ENCODE measurements at places on chromosomes 3 and 15. TPM values are rescaled to one million over a fixed set of nuclear protein-coding genes. Genes with fewer than 3 reads are reported as not detected.

Gene SLCO2A1
- total RNA-seq = 1.4 TPM

Gene TM6SF1
- 26.8 TPM for total RNA-seq

Gene CCR2
- total RNA-seq = not detected

Gene TTLL13
- total RNA-seq = not detected

Gene SLC9C1
- 0.09 TPM for total RNA-seq

Gene STRA6
- not detected for total RNA-seq

Gene GRIP2
- not detected for total RNA-seq

Gene CERS3
- total RNA-seq = not detected

DNA sequence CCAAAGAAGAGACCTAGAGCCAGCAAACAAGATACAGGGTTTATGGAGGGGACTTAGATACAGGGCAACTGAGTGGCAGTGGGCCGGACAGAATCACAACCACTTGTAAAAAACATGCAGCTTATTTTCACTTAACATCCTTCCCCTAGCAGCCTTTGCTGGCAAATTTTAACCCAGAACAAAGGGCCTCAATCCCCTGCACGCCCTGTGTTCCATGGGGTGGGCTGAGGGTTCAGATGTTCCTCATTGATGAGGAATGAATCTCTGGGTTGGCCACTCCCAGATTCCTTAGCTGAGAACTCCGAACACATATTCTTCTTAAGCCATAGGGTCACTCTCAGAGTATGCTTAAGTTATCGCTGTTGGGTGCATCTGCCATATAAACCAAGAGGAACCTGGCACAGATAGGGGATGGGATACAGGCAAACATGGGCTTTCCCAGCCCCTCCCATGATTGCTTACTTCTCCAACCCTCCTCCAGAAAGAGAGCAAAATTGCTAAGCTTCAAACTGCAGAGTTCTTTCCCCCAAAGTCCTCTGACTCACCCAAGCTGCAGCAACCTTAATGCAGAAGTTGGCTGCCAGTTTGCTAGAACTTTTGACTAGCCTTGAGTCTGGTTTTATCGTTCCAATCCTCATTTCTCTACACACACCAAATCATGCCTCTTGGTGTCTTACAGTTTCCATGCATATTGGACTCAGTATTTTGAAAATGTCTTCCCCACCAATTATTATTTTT is 146.9 kb downstream of the CD47 start:
- no peak overlapping the region for H3K27ac ChIP-seq
- H3K4me3 ChIP-seq = no peak overlapping the region
- no peak for DNase-seq

- H3K36me3 ChIP-seq = no peaks in the 10 kb centered on the region
- H3K4me1 ChIP-seq = no peaks in the 10 kb centered on the region
Measured at GRCh38 chr3:71987828-71988227, 202.9 kb upstream of the PROK2 start.

GRCh38 chr15:26614734-26615133 is 158.1 kb downstream of the GABRB3 start:
- H3K4me3 ChIP-seq = no peak overlapping the region
- no peak overlapping the region for H3K27ac ChIP-seq
- DNase-seq = no peak

- no peaks in the 10 kb centered on the region for H3K4me1 ChIP-seq
- no peaks in the 10 kb centered on the region for H3K27me3 ChIP-seq
- no peak overlapping the region for H3K4me3 ChIP-seq
Measured at GRCh38 chr3:49153349-49153912, 12.7 kb downstream of the CCDC71 start.

DNA sequence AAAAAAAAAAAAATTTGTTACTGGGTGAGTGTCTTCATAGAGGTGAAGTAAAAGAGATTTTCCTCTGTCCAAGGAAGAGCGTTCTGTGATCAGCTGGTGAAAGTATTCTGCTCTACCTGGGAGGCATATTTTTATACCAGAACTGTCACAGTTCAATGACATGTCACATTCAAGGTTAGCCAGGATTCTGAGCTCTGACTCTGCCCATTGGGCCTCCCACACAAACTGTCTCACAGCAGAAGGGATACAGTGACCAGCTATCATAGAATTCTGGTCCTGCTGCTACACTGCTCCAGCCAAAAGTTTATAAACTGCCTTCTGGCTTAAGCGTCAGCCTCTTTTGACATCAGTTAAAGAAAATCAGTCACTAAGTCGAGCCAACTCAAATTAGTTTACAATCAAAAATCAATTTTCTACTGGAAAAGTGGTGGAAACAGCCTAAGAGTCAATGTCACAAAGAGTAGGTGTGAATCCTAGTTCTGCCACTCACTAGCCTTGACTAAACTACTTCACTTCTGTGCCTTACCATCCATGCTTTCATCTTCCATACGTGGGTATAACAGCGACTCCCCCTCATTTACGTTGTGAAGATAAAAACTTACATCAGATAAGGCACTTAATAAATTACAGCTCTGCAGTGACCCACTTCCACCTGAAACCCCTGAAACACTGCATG is 52.7 kb upstream of the DCUN1D1 start:
- H3K27me3 ChIP-seq = no peaks in the 10 kb centered on the region
- H3K27ac ChIP-seq = no peak overlapping the region
- H3K4me1 ChIP-seq = no peaks in the 10 kb centered on the region
- DNase-seq = no peak
- peaks cover 7% of the 10 kb centered on the region for H3K36me3 ChIP-seq
- H3K4me3 ChIP-seq = no peak overlapping the region

DNA sequence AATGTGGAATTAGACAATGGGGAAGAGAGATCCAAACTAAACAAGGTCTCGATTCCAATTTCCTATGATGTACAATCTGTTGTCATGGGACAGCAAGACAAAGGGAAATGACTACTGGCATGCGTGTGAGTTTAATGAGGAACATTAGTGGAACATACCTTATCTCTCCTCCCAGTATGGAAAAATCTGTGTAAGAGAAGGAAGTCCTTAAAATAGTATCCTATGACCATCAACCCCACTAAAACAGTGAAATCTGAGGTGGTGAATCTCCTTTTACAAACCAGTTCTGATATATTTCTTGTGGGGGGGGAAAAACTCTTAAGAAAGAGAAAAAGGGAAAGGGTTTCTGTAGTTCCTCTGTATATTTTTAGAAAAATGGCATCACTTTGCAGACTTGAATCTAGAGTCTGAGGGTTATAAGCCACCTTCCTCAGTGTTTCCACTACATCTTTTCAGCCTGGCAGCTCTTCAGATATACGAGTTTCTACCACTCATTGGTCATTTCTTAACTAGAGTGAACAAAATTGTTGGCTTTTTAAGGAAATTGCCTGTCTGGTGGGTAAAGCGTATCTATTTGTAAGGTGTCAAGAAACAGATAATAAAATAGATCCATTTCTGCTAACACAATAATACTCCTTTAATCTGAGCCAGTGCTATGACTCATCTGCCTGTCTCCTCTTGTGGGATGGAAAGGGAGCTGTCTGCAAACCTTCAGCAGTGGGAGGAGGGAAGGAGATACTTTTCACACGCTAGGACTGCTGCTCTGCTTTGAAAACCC is 3.0 kb upstream of the TNFAIP8L3 start:
- DNase-seq = peak; percentile 97
- no peaks in the 10 kb centered on the region for H3K27me3 ChIP-seq
- no peak overlapping the region for H3K4me3 ChIP-seq
- peak overlapping the region; percentile 98 for H3K27ac ChIP-seq

GRCh38 chr3:150094150-150094933 is 123.6 kb upstream of the PFN2 start:
- H3K27me3 ChIP-seq = peaks cover 3% of the 10 kb centered on the region
- DNase-seq = no peak
- no peak overlapping the region for H3K4me3 ChIP-seq

- H3K27ac ChIP-seq = no peak overlapping the region
- no peaks in the 10 kb centered on the region for H3K27me3 ChIP-seq
- H3K4me3 ChIP-seq = no peak overlapping the region
- no peaks in the 10 kb centered on the region for H3K4me1 ChIP-seq
- peaks cover 4% of the 10 kb centered on the region for H3K36me3 ChIP-seq
- no peak for DNase-seq
Measured at GRCh38 chr3:182957226-182957625, 23.1 kb downstream of the DCUN1D1 start.

- H3K36me3 ChIP-seq = no peaks in the 10 kb centered on the region
- no peak overlapping the region for H3K27ac ChIP-seq
- H3K4me3 ChIP-seq = no peak overlapping the region
- H3K4me1 ChIP-seq = peaks cover 4% of the 10 kb centered on the region
- DNase-seq = no peak
Measured at GRCh38 chr15:101153801-101154656, 97.8 kb downstream of the CHSY1 start.

DNA sequence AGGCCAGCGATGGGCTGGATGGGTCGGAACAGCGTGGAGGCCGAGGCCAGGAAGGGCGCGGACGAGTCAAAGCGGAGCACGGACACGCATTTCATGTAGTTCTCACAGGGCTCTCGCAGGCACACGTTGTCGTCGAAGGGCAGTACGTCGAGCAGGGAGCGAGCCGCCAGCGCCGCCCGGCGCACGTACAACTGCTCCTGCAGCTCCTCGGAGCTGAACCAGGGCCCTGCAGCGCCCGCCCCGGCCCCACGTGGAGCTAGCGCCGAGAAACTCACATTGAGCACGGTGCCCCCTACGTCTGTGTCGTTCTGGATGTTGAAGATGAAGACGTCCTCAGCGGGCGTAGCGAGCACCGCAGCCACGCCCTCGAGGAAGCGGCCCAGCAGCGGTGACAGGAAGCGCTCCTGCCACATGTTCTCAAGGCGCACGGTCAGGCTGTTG is 5.8 kb downstream of the CELSR3 start:
- H3K4me1 ChIP-seq = peaks cover 7% of the 10 kb centered on the region
- DNase-seq = no peak
- H3K36me3 ChIP-seq = no peaks in the 10 kb centered on the region
- H3K27ac ChIP-seq = no peak overlapping the region
- peaks cover under 1% of the 10 kb centered on the region for H3K27me3 ChIP-seq

GRCh38 chr3:54358969-54359694 is 236.8 kb downstream of the CACNA2D3 start:
- DNase-seq = no peak
- no peaks in the 10 kb centered on the region for H3K4me1 ChIP-seq
- H3K27ac ChIP-seq = no peak overlapping the region
- no peak overlapping the region for H3K4me3 ChIP-seq
- H3K27me3 ChIP-seq = no peaks in the 10 kb centered on the region
- H3K36me3 ChIP-seq = no peaks in the 10 kb centered on the region

DNA sequence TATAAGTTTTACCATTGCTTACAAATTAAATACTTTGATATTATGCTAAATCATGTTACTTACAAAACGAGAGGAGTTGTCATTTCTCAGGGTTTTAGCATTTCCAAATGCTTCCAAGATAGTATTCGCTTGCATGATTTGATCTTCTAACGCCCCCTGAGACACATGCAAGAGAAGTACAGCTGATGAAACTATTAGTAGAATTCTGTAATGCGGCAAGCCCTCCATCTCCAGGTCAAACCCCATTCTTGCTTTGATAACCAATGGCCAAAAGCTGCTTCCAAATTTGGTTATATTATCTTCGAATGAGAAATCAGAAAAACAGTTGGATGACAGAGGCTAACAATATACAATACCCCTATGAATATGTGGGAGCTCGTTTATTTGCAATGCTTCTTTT is 14.7 kb downstream of the MYH15 start:
- H3K27me3 ChIP-seq = no peaks in the 10 kb centered on the region
- H3K27ac ChIP-seq = no peak overlapping the region
- no peak overlapping the region for H3K4me3 ChIP-seq
- H3K36me3 ChIP-seq = no peaks in the 10 kb centered on the region
- H3K4me1 ChIP-seq = no peaks in the 10 kb centered on the region
- DNase-seq = no peak

DNA sequence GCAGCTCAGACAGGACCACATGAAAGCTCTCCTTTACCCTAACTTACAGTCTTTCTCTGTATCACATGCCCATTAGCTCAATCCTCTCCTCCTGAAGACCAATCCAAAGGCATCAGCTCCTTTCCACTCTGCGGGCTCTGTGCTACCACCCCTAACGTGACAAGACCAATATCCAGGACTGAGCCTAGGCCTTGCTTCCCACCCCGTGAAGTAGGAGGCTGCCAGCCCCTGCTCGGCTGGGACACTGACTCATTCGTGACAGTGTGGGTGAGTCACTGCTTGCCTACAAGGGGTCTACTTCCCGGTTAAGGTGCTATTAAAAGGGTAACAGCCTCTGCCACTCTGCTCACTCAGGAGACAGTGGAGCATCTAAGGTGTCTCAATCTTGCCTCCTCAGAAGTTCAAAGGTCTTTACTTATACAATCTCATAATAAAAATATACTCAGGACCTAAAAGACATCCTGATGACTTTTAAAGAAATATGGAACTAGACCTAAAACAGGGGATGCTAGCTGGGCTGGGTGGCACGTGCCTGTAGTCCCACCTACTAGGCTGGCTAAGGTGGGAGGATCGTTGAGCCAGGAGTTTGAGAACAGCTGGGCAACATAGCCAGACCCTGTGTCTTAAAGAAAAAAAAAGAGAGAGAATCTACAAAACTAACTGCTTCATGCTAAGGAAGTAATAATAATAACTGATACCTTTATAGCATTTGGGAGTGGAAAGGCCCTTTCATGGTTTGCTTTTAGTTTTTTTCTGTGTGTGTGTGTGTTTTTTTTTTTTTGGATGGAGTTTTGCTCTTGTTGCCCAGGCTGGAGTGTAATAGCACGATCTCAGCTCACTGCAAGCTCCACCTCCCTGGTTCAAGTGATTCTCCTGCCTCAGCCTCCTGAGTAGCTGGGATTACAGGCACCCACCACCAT is 55.0 kb downstream of the TMEM44 start:
- DNase-seq = peak; percentile 89
- no peaks in the 10 kb centered on the region for H3K27me3 ChIP-seq
- H3K4me1 ChIP-seq = peaks cover 20% of the 10 kb centered on the region
- no peak overlapping the region for H3K4me3 ChIP-seq
- no peaks in the 10 kb centered on the region for H3K36me3 ChIP-seq

DNA sequence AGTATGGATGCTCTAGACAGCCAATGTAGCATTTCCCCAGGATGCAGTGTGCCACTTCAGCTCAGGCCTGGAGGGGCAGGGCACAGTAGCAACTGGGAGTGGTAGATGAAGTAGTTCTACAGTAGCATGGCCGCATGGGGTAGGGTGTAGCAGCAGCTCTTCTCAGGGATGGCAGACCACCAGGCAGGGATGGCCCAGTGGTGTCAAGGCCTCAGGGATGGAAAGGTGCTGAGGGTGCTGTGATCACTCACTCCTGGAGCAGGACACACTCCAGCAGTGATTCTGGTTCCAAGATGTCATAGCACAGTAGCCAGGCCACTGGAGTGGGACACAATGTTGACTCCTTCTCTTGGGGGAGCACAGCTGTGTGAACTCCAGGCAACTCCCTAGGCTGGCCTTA is 210.9 kb upstream of the LYSMD4 start:
- no peaks in the 10 kb centered on the region for H3K4me1 ChIP-seq
- H3K4me3 ChIP-seq = no peak overlapping the region
- DNase-seq = no peak
- H3K36me3 ChIP-seq = no peaks in the 10 kb centered on the region
- H3K27ac ChIP-seq = no peak overlapping the region
- no peaks in the 10 kb centered on the region for H3K27me3 ChIP-seq

All from endothelial cell of umbilical vein (primary cell).